Effector memory CD8-positive, alpha-beta T cell (primary cell): ENCODE measurements at places on chromosomes 2 and 18.

DNA sequence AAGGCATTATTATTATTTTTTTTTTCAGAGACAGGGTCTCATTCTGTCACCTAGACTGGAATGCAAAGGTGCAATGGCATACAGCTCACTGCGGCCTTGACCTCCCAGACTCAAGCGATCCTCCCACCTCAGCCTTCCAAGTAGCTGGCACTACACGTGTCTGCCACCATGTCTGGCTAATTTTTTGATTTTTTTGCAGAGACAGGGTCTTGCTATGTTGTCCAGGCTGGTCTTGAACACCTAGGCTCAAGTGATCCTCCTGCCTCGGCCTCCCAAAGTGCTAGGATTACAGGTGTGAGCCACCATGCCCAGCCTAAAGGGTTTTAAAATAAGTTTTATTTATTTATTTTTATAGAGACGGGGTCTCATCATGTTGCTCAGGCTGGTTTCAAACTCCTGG, 45.3 kb upstream of the AP1S3 start:
- no peak for DNase-seq

GRCh38 chr18:78496079-78496478, 483.5 kb upstream of the SALL3 start:
- DNase-seq: no peak

DNA sequence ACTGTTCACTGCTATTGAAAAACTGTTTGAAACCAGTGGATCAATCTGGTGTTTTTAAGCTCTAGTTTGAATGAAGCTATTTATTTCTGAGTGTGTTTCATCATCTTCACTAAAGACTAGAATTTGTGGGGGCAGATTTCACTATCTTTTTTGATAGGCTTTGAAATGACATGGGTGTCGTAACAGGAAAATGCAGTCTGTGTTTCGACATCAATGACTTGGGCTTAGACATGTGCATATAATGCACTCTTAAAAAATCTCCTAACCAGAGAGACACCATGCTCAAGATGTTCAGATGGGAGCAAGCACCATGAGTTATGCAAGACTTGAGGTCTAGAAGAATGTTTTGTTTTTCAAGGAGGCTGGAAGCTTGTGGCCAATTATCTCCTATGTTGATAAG, 221.6 kb downstream of the GPD2 start:
- DNase-seq: no peak

DNA sequence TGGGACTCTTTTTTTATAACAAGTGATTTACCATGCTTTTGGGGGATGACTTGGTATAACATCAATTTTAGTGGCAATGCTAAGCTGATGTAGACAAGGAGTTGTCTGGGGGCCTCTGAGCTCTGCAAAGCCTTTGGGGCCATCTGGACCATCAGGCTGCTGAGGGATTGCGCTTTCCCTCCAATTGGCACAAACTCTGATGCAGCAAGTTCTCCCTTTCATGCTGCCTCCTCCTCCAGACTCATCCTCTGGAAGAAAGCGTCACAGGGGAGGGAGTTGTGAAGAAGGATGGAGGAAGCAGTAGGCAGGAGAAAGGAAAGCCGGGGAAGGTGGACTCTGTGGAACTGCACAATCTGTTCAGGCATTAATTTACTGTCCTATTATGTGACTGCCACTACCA, 10.2 kb upstream of the FAP start:
- no peak for DNase-seq

GRCh38 chr2:9211496-9211895, 4.9 kb downstream of the ASAP2 start:
- DNase-seq: no peak

- DNase-seq: no peak
Observed at GRCh38 chr2:18907508-18907907, 318.1 kb upstream of the NT5C1B start.

DNA sequence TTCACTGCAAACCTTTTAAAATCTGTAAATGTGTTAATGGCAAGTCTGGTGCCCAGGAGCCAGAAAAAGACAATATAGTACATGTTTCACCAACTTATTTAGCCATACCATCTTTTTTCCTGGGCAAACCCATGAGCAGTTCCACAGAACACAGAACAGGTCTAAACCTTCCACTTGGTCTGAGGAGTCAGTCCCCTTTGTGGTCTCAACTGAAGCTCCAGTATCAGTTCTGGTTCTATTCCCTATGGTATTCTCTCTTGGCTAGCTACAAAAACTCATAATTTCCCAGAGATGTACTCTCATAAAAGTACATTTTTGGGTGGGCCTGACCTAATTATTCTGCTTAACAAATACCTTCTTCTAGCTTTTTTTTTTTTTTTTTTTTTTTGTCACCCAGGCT, 31.2 kb downstream of the STK17B start:
- no peak for DNase-seq

DNA sequence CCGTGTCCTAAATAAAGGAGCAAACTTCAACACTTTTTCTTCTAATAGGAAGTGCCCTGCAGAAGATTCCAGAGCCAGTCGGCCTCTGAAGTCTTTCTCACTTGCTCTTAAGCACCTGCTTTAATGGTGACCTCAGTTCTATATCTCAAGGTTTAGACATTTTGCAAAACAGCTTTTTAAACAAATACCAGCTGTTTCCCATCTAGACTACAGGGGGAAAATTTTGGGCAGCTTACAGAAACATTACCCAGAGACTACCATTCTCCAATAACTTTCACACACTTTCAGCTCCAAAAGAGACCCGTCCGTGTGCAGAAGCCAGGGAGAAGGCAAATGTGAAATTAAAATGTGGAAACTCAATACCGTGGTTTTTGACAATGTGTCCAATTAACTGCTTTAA, 285.3 kb upstream of the CCDC68 start:
- DNase-seq: no peak
